ENCODE measurements at places on chromosomes 5 and 9. TPM values are rescaled to one million over a fixed set of nuclear protein-coding genes. Genes with fewer than 3 reads are reported as not detected.

Gene PRRT1B
- polyA plus RNA-seq: not detected

Gene LPAR1
- polyA plus RNA-seq: 31.9 TPM

Gene ARL14EPL
- polyA plus RNA-seq: not detected

Gene SMIM23
- polyA plus RNA-seq: not detected

Gene FAXDC2
- 7.1 TPM for polyA plus RNA-seq

Gene IGFBPL1
- polyA plus RNA-seq: not detected

Gene GARIN3
- polyA plus RNA-seq: not detected

Gene PMPCA
- polyA plus RNA-seq: 71.3 TPM

All from keratinocyte (primary cell).